Mammary epithelial cell (primary cell): ENCODE measurements at places on chromosomes 2 and 18. TPM values are rescaled to one million over a fixed set of nuclear protein-coding genes. Genes with fewer than 3 reads are reported as not detected.

The FRZB gene
- total RNA-seq, result 0.09 TPM in 1 of 2 replicates, not detected in the other

The CYP27A1 gene
- total RNA-seq, result 14.5 TPM

The HOXD13 gene
- not detected in 2 replicates for total RNA-seq

- DNase-seq, result no peak
Observed at GRCh38 chr2:224405841-224406370, 4.0 kb upstream of the FAM124B start.

DNA sequence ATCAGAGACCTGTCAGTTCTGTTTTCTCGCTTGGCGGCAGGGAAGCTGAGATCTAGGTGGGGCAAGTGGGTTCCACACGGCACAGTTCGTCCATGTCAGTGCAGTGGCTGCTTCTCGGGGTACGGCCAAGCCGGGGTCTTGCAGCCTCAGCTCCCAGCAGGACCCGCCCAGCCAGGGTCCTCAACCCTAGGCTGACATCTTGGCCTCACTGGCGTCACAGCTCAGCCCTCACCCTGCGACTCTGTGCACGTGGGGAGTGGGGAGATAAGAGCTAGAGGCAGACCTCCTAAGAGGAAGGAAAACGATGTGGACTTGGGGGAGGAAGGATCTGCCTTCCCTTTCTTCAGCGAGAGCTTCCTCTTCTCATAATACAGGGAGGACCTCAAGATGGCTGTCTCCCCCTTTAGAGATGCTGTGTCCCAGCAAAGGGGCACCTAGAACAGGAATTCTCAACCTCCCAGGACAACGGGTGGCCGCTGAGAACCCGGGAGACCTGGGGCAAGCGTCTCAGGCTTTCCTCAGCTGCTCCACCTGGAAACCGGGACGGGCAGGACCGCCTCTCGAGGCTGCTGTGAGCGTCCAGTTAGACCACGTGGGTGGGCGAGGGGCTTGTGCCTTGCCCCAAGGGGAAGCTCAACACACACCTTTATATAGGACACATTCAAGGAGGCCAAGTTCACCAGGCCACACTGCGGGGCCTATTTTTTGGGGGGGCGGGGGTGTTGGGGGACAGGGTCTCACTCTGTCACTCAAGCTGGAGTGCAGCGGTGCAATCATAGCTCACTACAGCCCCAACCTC is 23.5 kb upstream of the KLF11 start:
- DNase-seq, result no peak

DNA sequence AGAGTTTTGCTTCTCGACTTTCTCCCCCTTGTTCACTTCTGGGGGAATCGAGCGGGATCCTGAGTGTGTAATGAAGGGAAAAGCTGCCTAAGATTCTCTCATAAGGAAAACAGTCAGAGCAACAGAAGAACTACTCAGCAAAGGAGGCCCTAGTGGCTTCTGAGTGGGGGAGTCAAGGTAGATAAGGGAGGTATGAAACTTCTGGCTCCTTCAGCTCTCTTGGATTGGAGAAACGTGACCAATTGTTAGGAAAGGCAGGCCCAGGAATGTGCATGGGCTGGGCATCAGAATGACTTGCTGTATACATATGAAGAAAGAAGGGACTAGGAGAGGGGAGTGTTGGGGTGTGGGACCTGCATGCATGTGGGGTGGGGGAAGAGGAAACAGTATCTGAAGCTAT is 73.1 kb downstream of the KCNS3 start:
- no peak for DNase-seq

DNA sequence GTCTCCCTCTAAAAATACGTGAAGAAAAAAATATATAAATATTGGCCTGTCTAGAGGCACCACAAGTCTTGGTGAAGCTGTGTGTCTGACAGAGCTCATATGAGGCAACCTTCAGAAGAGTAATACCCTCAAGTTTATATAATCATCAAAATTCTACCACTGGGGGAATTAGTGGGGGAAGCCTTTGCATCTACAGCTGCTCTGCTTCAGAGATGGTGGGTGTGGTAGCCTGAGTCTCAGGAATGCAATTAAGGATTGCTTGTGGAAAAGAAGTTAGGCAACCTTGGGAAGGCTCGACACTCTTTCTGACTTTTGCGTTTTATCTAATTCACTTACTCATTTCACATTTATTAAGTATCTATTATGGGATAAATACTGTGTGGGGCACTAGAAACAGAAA is 17.4 kb downstream of the TPGS2 start:
- DNase-seq, result no peak
